ENCODE measurements at places on chromosomes 1 and 21. TPM values are rescaled to one million over a fixed set of nuclear protein-coding genes. Genes with fewer than 3 reads are reported as not detected.

The HUNK gene
- total RNA-seq = not detected

The PTGS2 gene
- 3.8 TPM for total RNA-seq

The PATJ gene
- total RNA-seq = 5.8 TPM

The CFHR2 gene
- total RNA-seq = not detected

The NGF gene
- total RNA-seq = not detected

The CCDC17 gene
- 4.4 TPM for total RNA-seq

The FCRL2 gene
- not detected for total RNA-seq

The TIMM17A gene
- total RNA-seq = 89.5 TPM

The ACADM gene
- total RNA-seq = 49.6 TPM

The OR10J1 gene
- total RNA-seq = not detected
